ENCODE measurements at places on chromosomes 6 and 20. TPM values are rescaled to one million over a fixed set of nuclear protein-coding genes. Genes with fewer than 3 reads are reported as not detected.

DNA sequence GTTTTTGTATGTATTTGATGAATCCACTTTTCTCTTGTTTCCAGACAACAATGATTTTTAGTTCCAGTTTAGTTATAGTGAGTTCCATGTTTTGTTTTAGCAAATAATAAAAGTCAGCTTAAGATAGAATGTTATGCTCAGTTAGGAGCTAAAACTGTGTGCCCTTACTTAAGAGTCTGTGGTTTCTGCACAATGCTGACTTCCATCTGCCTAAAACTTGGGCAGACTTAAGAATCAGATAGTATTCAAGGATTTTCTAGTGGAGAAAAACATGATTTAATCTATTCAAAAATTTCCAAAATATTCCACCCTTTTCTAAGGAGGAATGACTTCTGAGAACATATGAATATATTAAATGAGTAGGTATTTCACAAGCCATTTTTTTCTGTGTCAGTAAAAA is 32.8 kb downstream of the LAMA4 start:
- DNase-seq = no peak
- no peaks in the 10 kb centered on the region for H3K27me3 ChIP-seq
- no peak overlapping the region for H3K4me3 ChIP-seq

DNA sequence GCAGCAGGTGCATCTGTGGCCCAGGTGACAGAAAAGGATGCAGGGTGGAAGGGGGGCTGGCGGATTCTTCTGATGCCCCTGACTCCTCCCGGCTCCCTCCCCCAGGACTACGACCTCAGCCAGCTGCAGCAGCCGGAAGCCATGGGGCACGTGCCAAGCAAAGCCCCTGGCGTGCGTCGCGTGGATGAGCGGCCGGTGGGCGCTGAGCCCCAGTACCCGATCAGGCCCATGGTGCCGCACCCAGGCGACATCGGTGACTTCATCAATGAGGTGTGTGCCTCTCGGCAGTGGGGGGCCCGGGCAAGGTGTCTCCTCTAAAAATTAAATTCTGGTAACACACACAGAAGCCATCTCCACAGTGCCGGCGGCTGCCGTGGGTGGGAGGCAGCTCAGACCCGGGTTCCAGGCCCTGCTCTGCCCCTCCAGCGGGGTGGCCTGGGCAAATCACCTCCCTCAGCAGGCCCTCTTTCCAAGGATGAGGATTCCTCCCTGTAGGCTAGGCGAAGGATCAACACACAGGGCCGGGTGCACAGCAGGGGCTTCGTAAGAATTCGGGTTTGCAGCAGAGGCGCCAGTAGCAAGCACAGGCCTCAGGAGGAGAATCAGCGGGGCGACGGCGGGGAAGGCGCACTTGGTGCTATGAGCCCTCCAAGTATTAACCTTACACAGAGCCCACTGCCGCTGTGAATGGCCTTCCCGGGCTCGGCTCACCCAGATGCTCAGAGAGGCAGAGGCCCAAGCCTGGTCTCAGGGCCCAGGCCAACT is 131.5 kb downstream of the TAF4 start:
- no peaks in the 10 kb centered on the region for H3K36me3 ChIP-seq
- no peak overlapping the region for H3K4me3 ChIP-seq
- no peaks in the 10 kb centered on the region for H3K27me3 ChIP-seq
- no peaks in the 10 kb centered on the region for H3K4me1 ChIP-seq
- H3K27ac ChIP-seq = no peak overlapping the region
- no peak for DNase-seq

- H3K36me3 ChIP-seq = no peaks in the 10 kb centered on the region
- DNase-seq = no peak
- H3K4me1 ChIP-seq = no peaks in the 10 kb centered on the region
- H3K27ac ChIP-seq = no peak overlapping the region
- H3K4me3 ChIP-seq = no peak overlapping the region
Observed at GRCh38 chr6:155351273-155352129, 37.2 kb upstream of the TFB1M start.

- no peaks in the 10 kb centered on the region for H3K36me3 ChIP-seq
- DNase-seq = peak; percentile 96
- H3K4me3 ChIP-seq = no peak overlapping the region
- H3K27ac ChIP-seq = peak overlapping the region; percentile 66
Observed at GRCh38 chr20:50379049-50379990, 130.9 kb upstream of the PTPN1 start.

DNA sequence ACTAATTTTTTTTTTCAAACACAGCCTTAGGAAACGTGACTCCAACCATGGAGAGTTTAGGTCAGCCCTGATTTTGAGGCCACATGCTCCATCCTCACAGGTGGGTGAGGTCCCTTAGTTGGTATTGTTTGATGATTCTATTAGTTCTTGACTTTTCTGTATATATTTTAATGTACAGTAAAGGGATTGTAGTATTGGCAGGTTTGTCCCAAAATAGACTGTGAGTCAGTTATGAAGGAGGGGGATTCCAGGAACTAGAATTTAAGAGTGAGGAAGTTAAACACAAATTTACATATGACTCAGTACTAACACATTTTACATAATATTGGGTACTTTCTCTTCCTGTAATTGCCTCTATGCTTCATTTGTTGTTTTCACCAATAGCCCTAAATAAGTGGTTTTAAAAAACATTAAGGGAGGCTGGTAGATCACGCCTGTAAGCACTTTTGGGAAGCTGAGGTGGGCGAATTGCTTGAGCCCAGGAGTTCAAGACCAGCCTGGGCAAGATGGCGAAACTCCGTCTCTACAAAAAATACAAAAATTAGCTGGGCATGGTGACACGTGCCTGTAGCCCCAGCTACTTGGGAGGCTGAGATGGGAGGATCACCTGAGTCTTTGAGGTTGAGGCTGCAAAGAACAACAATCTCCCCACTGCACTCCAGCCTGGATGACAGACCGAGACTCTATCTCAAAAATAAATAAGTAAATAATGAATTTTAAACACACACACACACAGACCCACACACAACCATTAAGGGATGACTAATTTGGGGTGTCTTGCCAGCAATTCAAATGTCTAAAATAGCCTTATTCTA is 81.8 kb downstream of the SGK1 start:
- H3K27ac ChIP-seq = no peak overlapping the region
- no peaks in the 10 kb centered on the region for H3K4me1 ChIP-seq
- DNase-seq = no peak
- H3K36me3 ChIP-seq = no peaks in the 10 kb centered on the region
- no peaks in the 10 kb centered on the region for H3K27me3 ChIP-seq

GRCh38 chr6:137829641-137830083 is 37.4 kb upstream of the TNFAIP3 start:
- H3K4me3 ChIP-seq = no peak overlapping the region
- no peak for DNase-seq
- no peaks in the 10 kb centered on the region for H3K36me3 ChIP-seq
- H3K27me3 ChIP-seq = no peaks in the 10 kb centered on the region
- no peaks in the 10 kb centered on the region for H3K4me1 ChIP-seq

DNA sequence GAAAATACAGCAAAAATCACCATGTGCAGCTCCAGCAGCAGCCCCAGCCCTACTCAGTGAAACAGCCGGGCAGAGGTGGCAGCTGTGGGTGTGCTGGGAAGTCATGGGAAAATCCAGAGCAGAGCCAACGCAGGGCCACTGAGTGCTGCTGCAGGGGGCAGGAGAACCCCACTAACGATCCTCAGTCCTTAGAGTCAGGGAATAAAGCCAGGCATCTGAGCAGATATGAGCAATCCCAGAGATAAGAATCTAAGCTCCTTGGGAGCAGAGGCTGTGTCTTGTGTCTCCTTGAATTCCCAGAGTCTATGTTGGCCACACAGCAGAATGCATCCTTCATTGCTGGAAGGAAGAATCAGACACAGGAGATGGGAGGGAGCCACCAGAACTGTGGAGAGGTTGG is 493.1 kb upstream of the MAP3K7 start:
- no peaks in the 10 kb centered on the region for H3K36me3 ChIP-seq
- no peaks in the 10 kb centered on the region for H3K27me3 ChIP-seq
- H3K4me1 ChIP-seq = peaks cover 8% of the 10 kb centered on the region
- H3K4me3 ChIP-seq = no peak overlapping the region
- no peak overlapping the region for H3K27ac ChIP-seq
- no peak for DNase-seq

DNA sequence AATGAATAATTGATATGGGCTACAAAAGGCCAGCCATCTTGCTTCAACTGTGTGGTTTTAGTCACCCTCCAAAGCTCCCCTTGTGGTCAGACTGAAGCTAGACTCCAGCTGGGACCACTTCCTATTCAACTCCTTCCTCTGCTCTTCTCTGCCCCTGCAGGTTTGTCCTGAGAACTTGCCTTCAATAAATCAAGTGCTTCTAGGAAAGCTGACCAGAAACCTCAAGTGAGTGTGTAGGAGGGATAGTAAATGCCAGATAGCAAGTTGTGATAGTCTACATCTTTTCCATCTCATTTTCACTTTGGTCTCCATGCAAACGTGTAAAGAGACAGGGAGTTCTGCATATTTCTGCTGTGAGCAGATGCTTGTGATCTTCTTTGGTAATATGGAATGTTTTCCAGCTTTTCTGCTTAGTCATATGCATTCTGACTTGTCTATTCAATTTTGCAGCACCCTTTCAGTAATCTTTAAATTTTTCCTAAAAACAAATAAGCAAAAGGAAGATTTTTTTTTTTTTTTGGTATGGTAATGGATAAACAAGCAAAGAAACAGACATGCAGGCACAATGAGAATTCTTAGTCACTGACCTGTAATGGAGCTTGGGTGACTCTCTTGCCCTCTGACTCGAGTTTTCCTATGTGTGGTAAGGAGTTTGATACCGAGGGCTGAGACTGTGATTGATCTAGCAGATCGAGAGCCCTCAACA is 201.3 kb upstream of the BTBD3 start:
- no peak overlapping the region for H3K27ac ChIP-seq
- no peak for DNase-seq
- H3K4me3 ChIP-seq = no peak overlapping the region
- H3K36me3 ChIP-seq = no peaks in the 10 kb centered on the region
- no peaks in the 10 kb centered on the region for H3K27me3 ChIP-seq

DNA sequence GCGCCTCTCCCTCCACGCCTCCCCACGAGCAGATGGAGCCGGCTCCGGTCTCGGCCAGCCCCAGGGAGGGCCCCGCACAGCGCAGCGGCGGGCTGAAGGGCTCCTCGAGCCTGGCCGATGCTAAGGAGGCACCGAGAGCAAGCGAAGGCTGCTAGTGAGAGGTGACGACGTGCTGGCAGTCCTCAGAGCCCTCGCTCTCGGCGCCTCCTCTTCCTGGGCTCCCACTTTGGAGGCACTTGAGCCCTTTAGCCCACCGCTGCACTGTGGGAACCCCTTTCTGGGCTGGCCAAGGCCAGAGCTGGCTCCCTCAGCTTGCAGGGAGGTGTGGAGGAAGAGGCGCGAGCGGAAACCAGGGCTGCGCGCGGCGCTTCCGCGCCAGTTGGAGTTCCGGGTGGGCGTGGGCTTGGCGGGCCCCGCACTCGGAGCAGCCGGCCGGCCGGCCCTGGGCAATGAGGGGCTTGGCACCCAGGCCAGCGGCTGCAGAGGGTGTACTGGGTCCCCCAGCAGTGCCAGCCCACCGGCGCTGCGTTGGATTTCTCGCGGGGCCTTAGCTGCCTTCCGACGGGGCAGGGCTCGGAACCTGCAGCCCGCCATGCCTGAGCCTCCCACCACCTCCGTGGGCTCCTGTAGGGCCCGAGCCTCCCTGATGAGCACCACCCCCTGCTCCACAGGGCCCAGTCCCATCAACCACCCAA is 2.5 kb upstream of the TMEM14C start:
- peak overlapping the region; percentile 63 for H3K4me3 ChIP-seq
- H3K4me1 ChIP-seq = peaks cover 19% of the 10 kb centered on the region
- H3K27me3 ChIP-seq = no peaks in the 10 kb centered on the region
- peak overlapping the region; percentile 84 for H3K27ac ChIP-seq

DNA sequence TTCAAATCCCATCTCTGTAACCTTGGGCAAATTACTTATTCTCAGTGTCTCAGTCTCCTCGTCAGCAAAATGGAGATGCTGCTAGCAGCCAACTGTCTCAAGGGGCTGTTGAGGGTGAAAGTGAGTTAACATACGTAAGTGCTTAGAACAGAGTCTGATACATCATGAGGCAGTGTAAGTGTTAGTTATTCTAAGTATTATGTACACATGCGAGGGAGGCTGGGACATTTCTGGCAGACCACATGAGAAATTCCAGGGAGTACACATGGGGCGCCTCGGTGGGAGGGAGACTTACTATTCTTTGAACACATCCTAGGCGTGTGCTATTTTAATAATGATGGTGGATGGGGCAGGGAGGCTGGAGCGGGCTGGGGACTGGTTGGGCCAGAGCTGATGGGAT is 99.1 kb downstream of the DLGAP4 start:
- H3K36me3 ChIP-seq = no peaks in the 10 kb centered on the region
- no peak overlapping the region for H3K4me3 ChIP-seq
- H3K27ac ChIP-seq = no peak overlapping the region
- DNase-seq = no peak
- peaks cover 12% of the 10 kb centered on the region for H3K27me3 ChIP-seq

DNA sequence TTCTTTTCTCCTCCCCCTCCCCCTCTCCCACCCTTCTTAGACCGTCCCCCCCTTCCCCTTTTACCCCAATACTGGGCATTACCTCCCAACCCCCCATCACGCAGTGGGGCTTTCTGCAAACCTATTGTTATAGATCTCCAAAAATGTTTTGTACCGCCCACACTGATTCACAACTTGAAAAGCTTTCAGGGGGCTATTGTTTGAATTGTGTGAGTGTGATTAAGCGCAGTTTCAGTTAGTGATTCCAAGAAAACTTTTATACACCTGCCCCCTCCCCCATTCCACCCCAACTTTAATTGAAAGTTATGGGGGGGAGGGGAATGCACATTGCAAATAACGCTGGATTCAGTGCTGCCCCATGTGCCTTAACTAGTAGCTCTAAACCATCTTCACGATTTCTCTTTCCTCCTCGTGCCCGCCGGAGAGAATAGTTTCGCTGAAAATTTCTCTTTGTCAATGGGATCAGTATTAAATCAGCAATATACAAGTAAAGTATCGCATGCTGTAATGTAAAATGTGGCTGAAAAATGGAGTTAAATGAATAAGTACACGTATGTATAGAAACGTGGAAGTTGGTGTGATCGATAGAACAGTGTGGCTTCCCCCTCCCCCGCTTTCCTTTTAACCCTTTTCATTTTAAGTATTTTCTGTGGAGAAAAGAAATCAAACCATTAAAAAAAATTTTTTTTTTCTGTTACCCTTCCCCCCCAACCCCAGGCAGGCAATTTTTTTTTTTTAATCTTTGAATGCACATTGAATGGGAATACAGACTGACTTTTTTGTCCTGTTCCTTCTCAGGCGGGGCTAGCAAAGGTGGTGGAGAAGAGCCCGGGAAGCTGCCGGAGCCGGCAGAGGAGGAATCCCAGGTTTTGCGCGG is 632 bp downstream of the LIN28B start:
- H3K4me1 ChIP-seq = no peaks in the 10 kb centered on the region
- no peak for DNase-seq

RAET1E gene
- polyA plus RNA-seq = 0.61 TPM

MROH8 gene
- 3.6 TPM for polyA plus RNA-seq

BPIFA1 gene
- not detected for polyA plus RNA-seq

FOXS1 gene
- polyA plus RNA-seq = 0.96 TPM

FUT9 gene
- 0.03 TPM for polyA plus RNA-seq

FOXC1 gene
- 0.48 TPM for polyA plus RNA-seq

DNAH8 gene
- 0.01 TPM for polyA plus RNA-seq

Data from large intestine (tissue), 12 donors.